ENCODE measurements at places on chromosomes 7 and 10. TPM values are rescaled to one million over a fixed set of nuclear protein-coding genes. Genes with fewer than 3 reads are reported as not detected.
A peak's percentile ranks its signal among the peaks of the same experiment; 100 is the strongest.

Gene C10orf90
- not detected for total RNA-seq

DNA sequence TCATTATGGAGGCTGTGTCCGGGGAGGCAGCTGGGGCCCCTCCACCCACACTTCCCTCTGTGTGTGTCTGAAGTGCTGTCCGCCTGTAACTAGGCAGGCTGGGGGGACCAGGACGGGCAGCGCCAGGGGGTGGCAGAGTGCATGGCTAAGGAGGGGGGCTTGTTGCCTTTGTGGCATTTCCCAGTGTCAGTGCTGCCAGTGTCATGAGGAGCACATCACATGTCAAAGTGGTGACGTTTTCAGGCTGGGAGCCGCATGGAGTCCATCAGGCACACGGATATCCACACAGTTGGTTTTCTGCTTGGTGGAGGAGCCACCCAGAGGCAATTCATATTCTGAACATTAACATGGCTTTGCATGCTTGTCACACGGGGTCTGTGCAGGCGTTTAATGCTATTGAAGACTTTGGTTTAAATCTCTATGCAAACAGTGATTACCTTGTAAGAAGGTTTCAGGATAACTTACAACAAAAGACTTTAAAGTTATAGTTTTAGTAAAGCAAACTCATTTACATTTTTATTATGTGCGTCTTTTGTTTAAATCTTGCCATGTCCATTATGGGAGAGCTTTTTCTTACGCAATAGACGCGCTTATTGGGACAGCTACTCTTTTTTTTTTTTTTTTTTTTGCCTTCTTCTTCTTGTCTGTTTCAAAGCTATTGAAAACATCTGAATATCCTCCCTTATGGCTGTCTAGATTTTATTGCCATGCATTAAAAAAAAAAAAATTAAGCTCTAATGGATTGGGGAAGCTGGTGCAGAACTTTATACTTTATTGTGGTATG is 52.9 kb downstream of the C10orf67 start:
- H3K27me3 ChIP-seq: no peaks in the 10 kb centered on the region
- no peaks in the 10 kb centered on the region for H3K4me1 ChIP-seq
- DNase-seq: no peak
- no peak overlapping the region for H3K27ac ChIP-seq
- no peaks in the 10 kb centered on the region for H3K36me3 ChIP-seq
- no peak overlapping the region for H3K4me3 ChIP-seq

- peak overlapping the region; percentile 72 for H3K4me3 ChIP-seq
- H3K27me3 ChIP-seq: peaks cover 43% of the 10 kb centered on the region
- no peak for DNase-seq
- H3K4me1 ChIP-seq: peaks cover 3% of the 10 kb centered on the region
- no peak overlapping the region for H3K27ac ChIP-seq
- no peaks in the 10 kb centered on the region for H3K36me3 ChIP-seq
Observed at GRCh38 chr7:114086914-114087652, 168.3 kb upstream of the PPP1R3A start.

- no peaks in the 10 kb centered on the region for H3K36me3 ChIP-seq
- no peaks in the 10 kb centered on the region for H3K27me3 ChIP-seq
- no peak overlapping the region for H3K4me3 ChIP-seq
- no peaks in the 10 kb centered on the region for H3K4me1 ChIP-seq
- no peak overlapping the region for H3K27ac ChIP-seq
Observed at GRCh38 chr7:119825091-119825655, 447.8 kb upstream of the KCND2 start.

- no peak overlapping the region for H3K27ac ChIP-seq
- no peak for DNase-seq
- no peak overlapping the region for H3K4me3 ChIP-seq
- H3K36me3 ChIP-seq: no peaks in the 10 kb centered on the region
- no peaks in the 10 kb centered on the region for H3K4me1 ChIP-seq
Observed at GRCh38 chr7:2484868-2485267, 8.7 kb upstream of the GRIFIN start.

DNA sequence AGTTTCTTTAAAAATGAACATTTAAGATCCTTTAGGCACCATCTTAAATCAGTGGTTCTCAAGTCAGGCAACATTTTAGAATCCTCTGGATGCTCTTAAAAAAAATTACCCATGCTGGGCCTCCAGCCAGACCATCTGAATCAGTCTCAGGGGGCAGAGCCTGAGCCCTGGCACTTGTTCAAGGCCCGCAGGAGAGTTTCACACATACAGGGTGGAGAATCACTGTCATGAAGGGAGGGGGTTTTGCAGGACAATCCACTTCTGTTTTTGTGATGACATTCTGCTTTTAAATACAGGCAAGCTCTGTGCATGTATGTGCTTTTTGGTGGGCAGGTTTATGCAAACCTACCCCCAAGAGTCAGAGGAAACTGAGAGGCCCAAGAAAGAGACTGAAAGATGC is 268.6 kb downstream of the SEC23IP start:
- no peaks in the 10 kb centered on the region for H3K4me1 ChIP-seq
- DNase-seq: no peak
- H3K36me3 ChIP-seq: no peaks in the 10 kb centered on the region
- no peak overlapping the region for H3K27ac ChIP-seq
- H3K4me3 ChIP-seq: no peak overlapping the region

Measured in H9 (cell line).